ENCODE measurements at places on chromosomes 5 and 9.

DNA sequence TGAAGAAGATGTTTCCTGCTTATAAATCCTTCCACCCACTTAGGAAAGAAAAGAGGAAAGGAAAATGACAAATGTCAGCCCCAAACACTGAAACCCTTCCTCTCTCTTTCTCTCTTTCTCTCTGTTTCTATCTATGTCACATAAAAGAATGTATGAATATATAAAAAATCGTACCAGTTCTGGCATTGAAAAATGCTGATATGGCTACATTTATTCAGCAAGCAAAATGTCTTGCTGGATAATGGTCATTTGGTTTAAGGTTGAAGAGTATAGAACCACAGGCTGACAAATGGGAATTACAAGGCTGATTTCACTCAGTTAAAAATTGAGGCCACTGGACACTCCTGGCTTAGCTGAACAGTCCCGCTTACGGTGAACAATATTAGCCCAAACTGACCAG lies 335.9 kb downstream of the PARP8 start:
- DNase-seq, result no peak

GRCh38 chr5:157845914-157846598 lies 12.9 kb downstream of the CLINT1 start:
- no peak for DNase-seq

DNA sequence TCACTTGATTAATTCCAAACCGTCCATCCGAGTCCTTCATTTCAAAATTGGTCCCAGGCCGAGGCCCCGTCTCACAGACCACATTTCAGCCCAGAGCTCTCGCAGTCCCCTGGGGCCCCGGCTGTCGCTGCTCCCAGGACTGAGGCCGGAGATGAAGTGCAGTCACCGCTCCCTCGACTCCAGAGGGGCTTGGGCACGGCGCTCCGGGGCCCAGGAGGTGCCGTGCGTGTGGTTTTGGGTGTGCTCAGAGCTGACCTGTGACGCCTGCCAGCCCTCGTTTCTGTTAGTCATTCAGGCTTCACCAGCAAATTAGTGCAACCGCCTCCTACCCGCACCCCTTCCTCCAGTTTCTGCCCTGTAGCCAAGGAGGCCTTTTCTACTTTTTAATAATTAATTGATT lies 48.7 kb upstream of the PHYKPL start:
- no peak for DNase-seq

DNA sequence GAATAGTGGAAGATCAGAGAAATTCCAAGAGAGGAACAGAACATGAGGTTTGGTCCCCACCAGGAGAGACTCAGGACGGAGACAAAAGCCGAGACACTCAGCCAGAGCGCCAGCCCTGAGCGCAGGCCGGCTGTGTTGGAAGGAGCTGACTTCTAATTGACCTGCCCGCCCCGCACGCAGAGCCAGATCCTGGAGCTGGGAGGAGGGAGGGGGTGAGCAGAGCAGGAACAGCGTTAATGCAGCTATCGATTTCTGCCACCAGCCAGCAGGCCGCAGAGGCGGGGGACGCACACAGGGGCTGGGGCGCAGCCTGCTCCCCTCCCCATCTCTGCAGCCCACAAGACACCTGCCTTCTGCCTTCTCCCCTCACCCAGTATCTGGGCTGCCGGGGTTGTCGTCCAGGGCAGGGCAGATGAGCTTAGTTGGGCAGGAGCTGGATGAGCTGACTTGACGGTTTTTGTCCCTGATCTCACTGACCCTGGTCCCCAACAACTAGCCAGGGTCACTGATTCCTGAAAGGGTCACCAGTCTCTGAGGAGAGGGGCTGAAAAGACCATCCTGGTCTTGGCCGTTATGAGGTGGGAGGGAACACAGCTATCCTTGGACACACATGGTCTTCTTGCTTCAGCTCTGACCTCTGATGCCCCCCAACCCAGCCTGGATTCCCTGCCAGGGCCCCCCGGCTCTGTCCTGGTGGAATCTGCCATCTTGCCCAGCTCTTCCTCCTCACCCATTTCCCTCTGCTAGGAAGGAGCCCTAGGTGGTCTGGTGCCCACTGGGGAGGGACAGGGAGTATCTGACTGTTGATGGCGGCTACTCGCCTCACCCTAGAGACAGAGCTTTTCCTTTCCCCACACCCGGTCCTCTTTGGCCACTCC lies 29.8 kb downstream of the CXXC5 start:
- DNase-seq, result no peak

Data from activated CD8-positive, alpha-beta memory T cell treated with anti-CD3 and anti-CD28 coated beads, Interleukin-2, amount 50 U/mL, for 4 hours (primary cell).